Kidney epithelial cell (primary cell): ENCODE measurements at places on chromosomes 13 and 19.

- no peak for DNase-seq
Observed at GRCh38 chr13:50375792-50376191, 360.5 kb downstream of the KCNRG start.

GRCh38 chr13:37587236-37587635 is 11.3 kb downstream of the POSTN start:
- DNase-seq: no peak

DNA sequence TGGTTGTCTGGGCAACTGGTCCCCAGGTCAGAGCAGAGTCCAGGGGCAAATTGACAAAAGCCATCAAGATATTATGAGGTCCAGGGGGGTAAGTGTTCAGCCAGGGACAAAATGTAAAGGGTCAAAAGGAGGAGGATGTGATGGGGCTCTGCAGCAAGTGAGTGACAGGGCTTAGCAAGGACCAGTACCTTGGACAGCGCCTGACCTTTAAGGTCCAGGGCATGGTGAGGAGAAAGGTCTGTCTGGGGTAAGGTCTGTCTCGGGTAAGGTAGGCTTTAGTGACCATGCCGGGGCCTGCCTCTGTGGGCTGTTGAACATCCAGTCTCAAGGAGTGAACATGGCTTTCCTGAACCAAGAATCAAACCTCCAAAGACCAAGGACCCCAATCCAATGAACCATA is 6.3 kb upstream of the ZNF358 start:
- DNase-seq: no peak

DNA sequence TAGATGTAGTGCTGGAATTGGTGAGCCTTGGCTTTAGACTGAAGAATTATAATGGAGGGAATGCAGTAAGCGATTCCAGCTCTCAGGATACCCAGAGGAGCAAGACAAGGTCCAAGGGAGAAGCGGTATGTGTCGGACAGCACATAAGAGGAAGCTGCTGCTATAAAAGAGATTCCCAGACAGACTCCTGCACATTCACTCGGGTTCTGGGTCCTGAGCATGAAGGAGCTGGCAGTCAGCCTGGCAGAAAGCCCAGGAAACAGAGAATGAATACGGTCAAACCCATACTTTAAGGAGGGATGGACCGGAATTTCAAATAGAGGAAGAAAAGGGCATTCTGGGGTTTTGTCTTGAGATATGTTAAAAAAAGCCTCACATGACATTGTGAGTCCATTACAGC is 308.3 kb downstream of the DNAJC15 start:
- no peak for DNase-seq

DNA sequence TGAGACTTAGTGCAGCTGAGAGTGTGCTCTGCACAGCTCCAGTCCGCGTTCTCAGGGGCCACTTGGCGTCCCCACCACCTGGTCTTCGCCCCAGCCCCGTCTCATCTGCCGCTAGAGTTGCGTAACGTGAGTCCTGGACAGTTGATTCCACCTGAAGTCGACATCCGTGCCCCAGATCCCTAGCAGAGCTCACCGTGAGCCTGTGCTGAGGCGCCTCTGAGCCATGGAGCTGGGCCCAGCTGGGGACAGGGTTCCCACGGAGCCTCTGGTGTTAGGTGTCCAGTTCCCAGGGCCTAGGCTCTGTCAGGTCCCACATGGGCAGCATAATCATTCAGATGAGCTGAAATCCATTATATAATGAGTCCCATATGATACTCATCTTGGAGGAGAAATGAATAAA is 147.1 kb upstream of the SOX1 start:
- no peak for DNase-seq

DNA sequence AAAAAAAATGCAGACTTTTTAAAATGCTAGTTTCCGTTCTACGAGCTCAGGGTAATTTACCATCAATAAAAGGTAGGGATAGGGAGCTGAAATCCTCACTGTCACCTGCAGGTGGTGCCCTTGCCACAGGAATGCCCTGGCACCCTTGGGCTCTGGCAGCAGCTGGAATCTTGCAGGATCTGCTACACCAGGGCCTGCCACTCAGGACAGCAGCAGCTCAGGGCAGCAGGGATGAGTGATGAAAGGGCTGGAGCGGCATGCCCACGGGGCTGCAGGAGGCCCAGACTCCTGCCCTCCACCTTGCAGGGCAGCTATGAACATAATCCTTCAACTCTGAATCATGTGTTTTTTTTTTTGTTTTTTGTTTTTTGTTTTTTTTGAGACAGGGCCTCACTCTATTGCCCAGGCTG is 54.0 kb downstream of the GNG7 start:
- DNase-seq: no peak

- DNase-seq: no peak
Observed at GRCh38 chr13:70856711-70857110, 748.5 kb upstream of the KLHL1 start.

- no peak for DNase-seq
Observed at GRCh38 chr19:45515081-45515624, 7.9 kb downstream of the VASP start.

DNA sequence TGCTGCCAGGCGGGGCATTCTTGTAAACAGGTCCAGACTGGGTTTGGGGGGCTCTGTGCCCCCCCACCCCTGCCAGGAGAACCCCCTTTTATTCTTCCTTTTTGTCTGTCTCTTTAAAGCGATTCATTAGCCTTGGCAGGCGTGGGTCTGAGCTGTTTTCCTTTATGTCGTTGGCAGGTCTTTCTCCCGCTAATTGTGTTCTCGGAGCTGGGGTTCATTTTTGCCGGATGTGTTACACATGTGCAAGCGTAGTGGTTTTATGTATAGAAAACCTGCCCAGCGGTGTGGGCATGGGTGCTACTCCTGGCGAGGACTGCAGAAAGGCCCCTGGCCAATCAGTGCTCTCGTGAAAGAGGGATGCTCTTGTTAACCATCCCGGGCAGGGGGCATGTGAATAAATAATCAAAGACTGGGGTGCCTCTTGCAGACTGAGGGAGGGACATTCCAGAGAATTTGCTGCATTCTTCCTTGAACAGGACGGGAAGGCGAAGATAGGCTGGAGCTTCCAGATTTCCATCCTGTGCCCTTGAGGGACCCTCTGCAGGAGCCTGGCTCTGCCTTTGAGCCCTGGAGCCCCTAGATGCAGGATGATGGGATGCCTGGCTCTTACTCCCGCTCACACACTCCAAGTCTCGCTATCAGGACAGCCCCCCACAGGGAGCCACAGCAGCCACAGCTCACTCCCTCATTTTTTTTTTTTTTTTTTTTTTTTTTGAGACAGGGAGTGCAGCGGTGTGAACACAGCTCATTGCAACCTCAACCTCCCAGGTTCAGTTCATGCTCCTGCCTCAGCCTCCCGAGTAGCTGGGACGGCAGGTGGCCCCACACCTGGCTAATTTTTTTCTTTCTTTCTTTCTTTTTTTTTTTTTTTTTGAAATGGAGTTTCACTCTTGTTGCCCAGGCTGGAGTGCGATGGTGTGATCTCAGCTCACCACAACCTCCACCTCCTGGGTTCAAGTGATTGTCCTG is 14.1 kb downstream of the CARM1 start:
- DNase-seq: no peak

DNA sequence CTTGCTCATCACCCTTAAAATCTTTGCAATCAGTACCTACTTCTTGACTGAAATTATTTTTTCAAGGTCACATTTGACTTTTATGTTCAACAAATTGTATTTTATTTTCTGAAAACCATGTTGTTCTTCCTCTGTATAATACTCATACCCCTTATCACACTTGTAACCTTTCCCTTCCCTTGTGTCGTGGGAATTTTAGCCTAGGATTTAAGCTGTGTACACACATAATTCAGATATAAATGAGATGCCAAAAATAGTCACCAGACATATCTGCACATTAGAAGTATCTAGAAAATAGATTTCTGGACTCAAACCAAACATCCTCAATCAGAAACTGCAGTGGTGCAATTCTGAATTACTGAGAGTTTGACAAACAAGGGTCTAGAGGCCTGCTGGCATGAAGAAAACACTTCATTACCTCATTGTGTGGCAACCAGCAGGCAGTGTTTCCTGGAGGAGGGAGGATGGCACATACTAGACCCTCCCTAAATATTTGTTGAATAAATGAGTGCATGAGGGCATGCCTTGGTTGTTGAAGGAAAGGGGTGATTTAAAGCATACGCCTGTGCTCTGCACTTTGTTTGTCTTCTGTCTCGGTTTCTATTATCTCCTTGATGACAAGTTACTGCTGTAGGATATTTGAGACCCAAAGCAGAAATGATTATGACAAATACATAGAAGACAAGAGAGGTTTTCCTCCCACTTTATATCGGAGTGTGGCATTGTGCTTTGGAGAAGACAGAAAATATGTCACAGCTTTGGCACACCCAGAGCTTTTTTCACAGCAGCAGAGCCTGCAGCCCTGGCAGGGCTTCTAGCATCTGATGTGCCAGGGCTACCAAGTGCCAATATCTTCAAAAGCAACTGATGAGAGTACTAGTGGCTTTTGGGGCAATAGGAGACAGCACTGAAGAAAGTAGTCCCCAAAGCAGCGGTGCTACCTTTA is 881.1 kb downstream of the PCDH9 start:
- DNase-seq: no peak

DNA sequence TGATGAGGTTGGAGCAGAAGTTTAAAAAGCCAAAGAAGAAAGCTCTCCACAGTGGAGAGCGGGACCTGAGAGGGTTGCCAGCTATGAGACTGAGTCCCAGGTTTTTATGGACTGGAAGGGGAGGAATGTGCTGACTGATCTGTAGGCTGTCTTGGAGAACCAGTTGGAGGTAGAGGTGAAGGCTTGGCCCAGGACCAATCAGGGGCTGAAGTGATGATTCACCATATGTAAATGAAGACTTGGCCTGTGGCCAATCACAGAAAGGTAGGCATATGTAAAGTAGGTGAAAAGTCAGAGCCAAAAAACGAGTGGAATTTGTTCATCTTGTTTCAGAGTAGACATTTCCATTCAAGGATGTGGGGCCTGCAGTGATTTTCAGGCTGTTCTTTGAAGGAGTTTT is 17.5 kb upstream of the KBTBD6 start:
- DNase-seq: no peak

DNA sequence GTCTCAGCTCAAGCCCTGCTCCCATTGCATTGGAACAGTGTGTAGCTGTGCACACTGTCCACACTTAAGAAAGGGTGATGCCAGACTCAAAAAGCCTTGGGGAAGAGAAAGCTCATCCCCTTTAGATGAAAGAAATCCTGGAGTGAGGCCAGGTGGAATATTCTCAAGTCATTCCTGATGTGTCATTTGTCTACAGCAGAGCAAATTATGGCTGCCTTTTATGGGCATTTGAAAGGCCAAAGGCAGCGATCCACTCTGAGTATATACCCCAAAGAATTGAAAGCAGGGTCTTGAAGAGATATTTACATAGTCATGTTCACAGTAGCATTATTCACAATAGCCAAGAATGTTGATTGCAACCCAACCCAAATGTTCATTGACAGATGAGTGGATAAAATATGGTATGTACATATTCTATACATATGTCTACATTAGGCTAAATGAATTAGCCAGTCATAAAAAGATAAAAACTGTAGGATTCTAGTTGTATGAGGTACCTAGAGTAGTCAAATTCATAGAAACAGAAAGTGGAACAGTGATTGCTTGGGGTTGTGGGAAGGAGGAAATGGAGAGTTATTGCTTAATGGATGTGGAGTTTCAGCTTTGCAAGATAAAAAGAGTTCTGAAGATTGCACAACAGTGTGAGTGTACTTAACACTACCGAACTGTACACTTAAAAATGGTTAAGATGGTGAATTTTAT is 214.9 kb downstream of the KCNRG start:
- DNase-seq: no peak
